Heart left ventricle (tissue), 16 donors: ENCODE measurements at places on chromosomes 11 and 22.
A peak's percentile ranks its signal among the peaks of the same experiment; 100 is the strongest.

- peak; percentile 74 for DNase-seq
Observed at GRCh38 chr11:12110714-12111548, 541 bp downstream of the MICAL2 start.

GRCh38 chr11:119091966-119092879 is 7.5 kb downstream of the HMBS start:
- DNase-seq = no peak

GRCh38 chr22:27472975-27473374 is 328.6 kb downstream of the MN1 start:
- DNase-seq = no peak

DNA sequence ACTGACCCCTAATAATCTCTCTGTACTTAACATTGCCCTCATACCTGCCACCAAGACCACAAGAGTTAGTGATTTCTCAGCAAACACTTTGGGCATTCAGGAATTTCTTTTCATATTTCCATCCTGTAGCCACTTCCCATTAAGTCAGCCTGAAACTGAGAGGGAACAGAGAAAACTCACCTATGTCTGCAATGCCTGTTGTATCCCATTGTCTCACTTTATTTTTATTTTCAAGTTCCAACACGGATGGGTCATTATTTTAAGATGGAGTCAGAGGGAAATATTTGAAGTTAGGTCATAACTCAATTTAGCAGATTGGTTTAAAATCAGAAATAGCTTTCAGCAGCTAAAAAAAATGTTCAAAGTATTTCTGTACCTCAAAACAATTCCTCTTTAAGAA is 937.8 kb upstream of the CHORDC1 start:
- no peak for DNase-seq

- DNase-seq = peak; percentile 34
Observed at GRCh38 chr11:34168642-34169420, 63.4 kb downstream of the NAT10 start.

DNA sequence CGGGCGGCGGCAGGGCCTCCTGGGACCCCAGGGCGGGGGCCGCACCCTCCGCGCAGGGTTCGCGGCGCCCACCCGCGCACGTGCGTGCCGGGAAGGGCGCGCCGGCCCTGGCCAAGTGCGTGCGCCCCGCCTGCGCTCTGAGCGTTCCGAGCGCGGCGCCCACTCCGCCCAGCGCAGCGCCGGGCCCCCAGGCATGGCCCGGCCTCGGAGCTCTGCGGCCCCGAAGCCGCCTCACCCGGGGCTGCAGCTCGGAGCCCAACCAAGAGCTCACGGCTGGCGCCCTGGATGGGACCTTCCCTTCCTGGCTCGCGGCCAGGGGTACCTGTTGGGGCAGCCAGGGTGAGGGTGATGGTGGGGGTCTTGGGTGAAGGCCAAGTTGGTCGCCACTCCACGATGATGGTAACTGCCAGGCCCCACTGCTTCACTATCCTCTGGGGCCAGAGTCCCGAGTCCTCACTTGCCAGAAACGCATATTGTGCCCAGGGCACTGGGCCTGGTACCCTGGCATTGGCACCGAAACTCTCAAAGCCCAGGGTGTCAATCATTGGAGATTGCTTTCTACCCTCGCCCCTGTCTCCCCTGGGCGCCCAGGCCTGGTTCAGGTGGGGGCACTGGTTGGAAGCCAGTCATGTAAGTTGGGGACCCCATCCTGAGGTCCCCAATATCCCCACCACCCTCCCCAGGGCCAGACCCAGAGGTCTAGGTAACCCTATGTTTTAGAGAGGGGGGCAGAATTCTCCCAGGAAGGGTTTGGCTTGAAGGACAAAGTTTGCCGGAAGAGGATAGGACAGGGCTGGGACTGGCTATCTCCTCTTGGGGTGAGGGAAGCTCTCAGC is 882 bp downstream of the ANO1 start:
- no peak for DNase-seq

DNA sequence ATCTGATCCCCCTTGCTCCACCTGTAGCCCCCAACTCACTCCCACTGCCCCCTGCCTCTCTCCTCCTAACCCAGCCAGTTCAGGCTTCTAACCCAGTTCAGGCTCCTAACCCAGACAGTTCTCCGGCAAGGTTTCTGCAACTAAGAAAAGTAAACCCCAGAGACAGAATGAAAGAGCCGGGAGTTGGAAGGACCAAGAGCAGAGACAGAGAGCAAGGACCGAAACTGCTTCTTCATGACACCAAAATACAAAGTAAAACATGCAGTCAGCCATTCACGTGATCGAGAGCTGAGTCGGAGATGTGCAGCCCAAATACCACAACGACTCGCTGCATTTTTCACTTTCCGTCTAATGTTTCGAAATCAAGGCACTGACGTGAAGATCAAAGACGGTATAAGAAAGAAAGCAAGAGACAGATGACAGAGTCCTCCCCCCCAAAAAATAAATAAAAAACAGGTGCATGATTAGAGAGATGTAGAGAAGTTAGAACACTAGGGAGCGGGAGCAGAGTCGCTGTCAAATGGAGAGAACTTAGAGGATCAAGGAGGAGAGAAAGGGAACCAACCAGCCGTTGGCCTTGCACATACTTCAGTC is 884 bp downstream of the IL10RA start:
- no peak for DNase-seq

DNA sequence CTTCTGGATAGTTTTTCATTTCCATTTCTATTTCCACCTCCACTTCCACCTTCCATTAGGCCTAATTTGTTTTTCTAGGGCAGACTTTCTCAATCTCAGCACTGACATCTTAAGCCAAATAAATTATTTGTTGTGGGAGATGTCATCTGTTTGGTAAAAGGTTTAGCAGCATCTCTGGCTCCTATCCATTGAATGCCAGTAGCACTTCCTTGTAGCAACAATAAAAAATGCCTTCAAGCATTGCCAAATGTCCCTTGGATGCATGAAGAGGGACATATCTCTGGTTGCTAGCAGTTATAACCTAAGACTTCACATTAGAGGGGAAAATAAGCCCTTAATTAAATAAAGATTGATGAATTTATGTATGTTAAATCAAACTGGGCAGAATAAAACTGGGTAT is 1.9 kb downstream of the OR52A5 start:
- DNase-seq = no peak

- DNase-seq = peak; percentile 92
Observed at GRCh38 chr11:121466063-121466794, 13.5 kb upstream of the SORL1-AS1 start.
